ENCODE measurements at places on chromosomes 4 and X. TPM values are rescaled to one million over a fixed set of nuclear protein-coding genes. Genes with fewer than 3 reads are reported as not detected.
A peak's percentile ranks its signal among the peaks of the same experiment; 100 is the strongest.

Gene SGMS2
- total RNA-seq: 7.4 TPM

- no peaks in the 10 kb centered on the region for H3K27me3 ChIP-seq
- DNase-seq: no peak
- H3K27ac ChIP-seq: no peak overlapping the region
- no peaks in the 10 kb centered on the region for H3K36me3 ChIP-seq
Measured at GRCh38 chr4:6804082-6804752, 21.7 kb downstream of the KIAA0232 start.

DNA sequence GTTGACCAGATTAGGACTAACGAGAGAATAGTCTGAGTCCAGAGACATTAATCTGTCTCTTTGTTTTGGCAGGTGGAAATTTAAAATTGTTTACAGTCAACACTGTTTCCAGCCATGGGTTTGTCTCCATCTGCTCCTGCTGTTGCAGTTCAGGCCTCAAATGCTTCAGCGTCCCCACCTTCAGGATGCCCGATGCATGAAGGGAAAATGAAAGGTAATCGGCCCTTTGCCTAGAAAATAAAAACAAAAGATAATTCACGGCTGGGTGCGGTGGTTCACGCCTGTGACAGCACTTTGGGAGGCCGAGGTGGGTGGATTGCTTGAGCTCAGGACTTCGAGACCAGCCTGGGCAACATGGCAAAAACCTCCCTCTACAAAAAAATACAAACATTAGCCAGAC is 815 bp downstream of the HCCS start:
- peak overlapping the region; percentile 86 for H3K27ac ChIP-seq
- no peak for DNase-seq
- no peaks in the 10 kb centered on the region for H3K36me3 ChIP-seq
- H3K4me1 ChIP-seq: no peaks in the 10 kb centered on the region
- peak overlapping the region; percentile 65 for H3K4me3 ChIP-seq
- no peaks in the 10 kb centered on the region for H3K27me3 ChIP-seq

- H3K4me3 ChIP-seq: no peak overlapping the region
- no peak for DNase-seq
- H3K27ac ChIP-seq: no peak overlapping the region
- no peaks in the 10 kb centered on the region for H3K4me1 ChIP-seq
Measured at GRCh38 chrX:110698696-110699095, 96.9 kb downstream of the CHRDL1 start.

DNA sequence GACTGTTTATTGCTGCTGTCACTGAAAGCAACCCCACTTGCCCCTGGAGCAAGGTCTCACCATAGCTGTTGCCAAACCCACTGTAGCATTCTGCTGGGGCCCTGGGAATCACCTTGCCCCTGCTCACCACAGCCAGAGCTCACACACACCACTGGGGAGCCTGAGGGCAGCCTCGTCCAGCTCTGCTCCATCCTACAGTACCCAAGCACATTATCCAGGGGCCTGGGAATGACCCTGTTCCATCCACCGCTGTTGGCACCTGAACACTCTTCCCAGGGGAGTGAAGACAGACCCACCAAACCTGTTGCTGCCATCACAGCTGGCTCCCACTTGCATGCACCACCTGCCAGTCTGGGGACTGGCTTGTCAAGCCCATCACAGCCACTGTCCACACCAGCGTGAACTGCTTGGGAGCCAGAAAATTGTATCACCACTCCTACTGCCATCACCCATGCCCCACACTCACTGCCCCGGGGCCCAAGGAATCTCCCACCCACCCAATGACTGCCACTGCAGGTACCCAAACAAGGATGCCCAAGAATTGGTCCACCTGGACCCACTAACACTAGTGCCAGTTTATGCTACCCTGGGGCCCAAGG is 811.3 kb downstream of the KLHL13 start:
- H3K4me3 ChIP-seq: no peak overlapping the region
- no peak for DNase-seq
- no peaks in the 10 kb centered on the region for H3K36me3 ChIP-seq

DNA sequence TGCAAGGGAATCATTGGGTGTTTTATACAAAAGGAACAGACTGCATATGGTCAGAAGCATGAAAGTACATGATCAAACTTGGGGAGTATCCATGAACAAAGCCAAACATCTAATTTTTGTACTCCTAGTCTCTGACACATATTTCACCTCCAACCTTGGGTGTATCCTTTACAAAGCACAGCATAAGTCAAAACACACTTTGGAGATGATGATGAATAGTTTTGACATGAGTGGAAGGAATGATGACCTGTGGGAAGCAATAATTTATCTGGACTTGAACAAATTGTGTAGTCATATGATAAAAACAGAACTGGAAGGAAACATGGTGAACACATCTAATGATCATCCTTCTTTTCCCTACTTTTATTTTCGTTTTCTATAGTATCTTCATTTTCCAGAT is 108.7 kb upstream of the PLS3 start:
- H3K36me3 ChIP-seq: no peaks in the 10 kb centered on the region
- peak overlapping the region; percentile 50 for H3K27ac ChIP-seq
- H3K27me3 ChIP-seq: peaks cover 11% of the 10 kb centered on the region
- DNase-seq: no peak

GRCh38 chrX:9429767-9430166 is 35.1 kb upstream of the TBL1X start:
- H3K4me3 ChIP-seq: no peak overlapping the region
- no peak overlapping the region for H3K27ac ChIP-seq
- no peaks in the 10 kb centered on the region for H3K27me3 ChIP-seq
- no peaks in the 10 kb centered on the region for H3K4me1 ChIP-seq

DNA sequence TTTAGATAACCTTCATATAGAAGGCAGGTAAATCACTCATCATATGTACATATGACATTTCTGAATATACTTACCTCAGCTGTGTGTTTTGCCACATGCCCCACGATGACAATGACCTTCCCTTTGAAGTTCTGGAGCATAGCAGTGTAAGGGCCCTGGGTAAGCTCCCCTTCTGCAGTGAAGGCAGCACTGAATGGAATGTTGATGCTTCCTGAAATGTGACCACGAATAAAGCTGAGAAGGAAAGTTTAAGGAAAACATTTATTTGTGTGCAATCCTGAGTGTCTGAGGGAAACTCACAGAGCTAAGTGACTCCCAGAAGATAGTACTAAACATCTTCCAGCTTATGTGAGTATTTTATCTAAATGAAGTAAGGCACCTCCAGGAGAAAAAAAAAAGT is 200.1 kb downstream of the NPNT start:
- H3K27ac ChIP-seq: no peak overlapping the region
- H3K4me3 ChIP-seq: no peak overlapping the region
- H3K36me3 ChIP-seq: no peaks in the 10 kb centered on the region
- no peaks in the 10 kb centered on the region for H3K4me1 ChIP-seq

DNA sequence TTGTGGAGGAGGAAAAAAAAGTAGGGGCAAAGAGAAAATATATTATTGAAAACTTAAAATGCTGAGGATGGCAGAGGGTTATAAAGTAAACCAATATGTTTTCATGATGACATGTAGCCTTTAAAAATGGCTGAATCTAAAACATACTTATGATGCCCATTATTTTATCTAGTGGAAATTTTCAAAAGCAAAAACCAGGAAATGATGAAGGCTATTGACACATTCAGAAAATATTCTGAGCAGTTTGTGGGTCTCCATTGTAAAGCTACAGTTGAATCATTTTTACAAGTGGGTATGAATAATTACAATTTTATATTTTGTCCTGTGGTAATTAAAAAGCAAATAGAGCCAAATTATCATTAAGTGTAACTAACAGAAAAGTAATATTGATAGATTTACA is 10.7 kb downstream of the PLS3 start:
- H3K27ac ChIP-seq: peak overlapping the region; percentile 64
- no peak for DNase-seq
- no peak overlapping the region for H3K4me3 ChIP-seq
- no peaks in the 10 kb centered on the region for H3K27me3 ChIP-seq

GRCh38 chrX:100850317-100850716 is 23.8 kb downstream of the NOX1 start:
- H3K36me3 ChIP-seq: no peaks in the 10 kb centered on the region
- H3K4me1 ChIP-seq: no peaks in the 10 kb centered on the region
- H3K4me3 ChIP-seq: no peak overlapping the region

- no peak overlapping the region for H3K27ac ChIP-seq
- H3K36me3 ChIP-seq: no peaks in the 10 kb centered on the region
- no peaks in the 10 kb centered on the region for H3K4me1 ChIP-seq
- no peak for DNase-seq
- H3K27me3 ChIP-seq: no peaks in the 10 kb centered on the region
- H3K4me3 ChIP-seq: no peak overlapping the region
Measured at GRCh38 chr4:67106861-67107460, 438.3 kb downstream of the CENPC start.

- H3K36me3 ChIP-seq: no peaks in the 10 kb centered on the region
- H3K4me3 ChIP-seq: no peak overlapping the region
- DNase-seq: no peak
- no peak overlapping the region for H3K27ac ChIP-seq
- no peaks in the 10 kb centered on the region for H3K27me3 ChIP-seq
Measured at GRCh38 chr4:146155152-146155724, 20.3 kb upstream of the LSM6 start.

DNA sequence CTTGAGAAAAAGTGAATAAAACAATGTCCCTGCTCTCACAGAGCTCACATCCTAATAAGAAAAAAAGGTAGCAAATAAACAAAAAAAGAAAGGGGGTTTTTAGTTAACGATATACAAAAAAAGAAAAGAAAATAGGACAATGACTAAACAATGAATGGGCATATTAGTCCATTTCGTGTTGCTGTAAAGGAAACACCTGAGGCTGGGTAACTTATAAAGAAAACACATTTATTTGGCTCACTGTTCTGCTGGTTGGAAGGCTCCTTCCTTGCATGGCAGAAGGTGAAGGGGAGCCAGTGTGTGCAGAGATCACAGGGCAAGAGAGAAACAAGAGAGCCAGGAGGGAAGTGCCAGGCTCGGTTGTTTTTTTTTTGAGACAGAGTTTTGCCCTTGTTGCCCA is 4.7 kb upstream of the KLF3 start:
- no peaks in the 10 kb centered on the region for H3K36me3 ChIP-seq
- DNase-seq: no peak
- H3K27me3 ChIP-seq: no peaks in the 10 kb centered on the region
- no peak overlapping the region for H3K27ac ChIP-seq

DNA sequence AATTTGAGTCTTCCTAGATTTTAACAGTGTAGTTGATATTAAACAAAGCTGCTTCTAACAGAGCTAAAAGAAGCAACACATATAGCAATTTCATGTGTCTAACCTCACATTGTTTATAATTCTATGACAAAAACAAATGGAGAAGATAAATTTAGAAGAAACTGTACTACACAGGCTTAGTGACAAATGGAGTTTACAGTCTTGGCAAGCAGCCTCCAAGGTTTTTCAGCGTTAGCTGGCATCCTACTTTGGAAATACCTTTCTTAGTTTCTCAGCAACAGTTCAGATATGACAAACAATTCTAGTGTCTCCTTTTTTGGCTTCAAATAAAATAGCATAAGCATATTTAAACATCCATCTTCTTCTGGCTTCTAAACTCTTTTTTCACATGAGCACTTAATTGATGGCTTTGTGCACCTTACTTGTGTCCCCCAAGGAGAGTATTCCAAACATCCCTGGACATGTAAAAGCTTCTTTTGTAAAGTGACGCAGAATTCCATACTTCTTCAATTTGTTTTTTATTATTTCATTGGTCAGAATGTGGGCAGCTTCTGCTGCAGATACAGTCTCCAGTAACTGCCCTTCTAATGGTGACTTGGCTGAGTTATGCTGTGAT is 249.8 kb downstream of the ANTXR2 start:
- H3K4me1 ChIP-seq: no peaks in the 10 kb centered on the region
- H3K36me3 ChIP-seq: no peaks in the 10 kb centered on the region
- DNase-seq: peak; percentile 20
- no peak overlapping the region for H3K4me3 ChIP-seq
- no peaks in the 10 kb centered on the region for H3K27me3 ChIP-seq
- no peak overlapping the region for H3K27ac ChIP-seq

- H3K36me3 ChIP-seq: no peaks in the 10 kb centered on the region
- no peaks in the 10 kb centered on the region for H3K4me1 ChIP-seq
- DNase-seq: no peak
- no peaks in the 10 kb centered on the region for H3K27me3 ChIP-seq
Measured at GRCh38 chr4:147336252-147336651, 144.6 kb upstream of the EDNRA start.

GRCh38 chr4:2910409-2910808 is 52.8 kb downstream of the NOP14 start:
- H3K4me3 ChIP-seq: no peak overlapping the region
- H3K36me3 ChIP-seq: no peaks in the 10 kb centered on the region
- no peaks in the 10 kb centered on the region for H3K4me1 ChIP-seq
- no peak for DNase-seq

- H3K36me3 ChIP-seq: no peaks in the 10 kb centered on the region
- no peak overlapping the region for H3K4me3 ChIP-seq
- no peaks in the 10 kb centered on the region for H3K4me1 ChIP-seq
- H3K27ac ChIP-seq: no peak overlapping the region
- no peak for DNase-seq
- H3K27me3 ChIP-seq: no peaks in the 10 kb centered on the region
Measured at GRCh38 chr4:150944660-150945059, 70.4 kb downstream of the LRBA start.

DNA sequence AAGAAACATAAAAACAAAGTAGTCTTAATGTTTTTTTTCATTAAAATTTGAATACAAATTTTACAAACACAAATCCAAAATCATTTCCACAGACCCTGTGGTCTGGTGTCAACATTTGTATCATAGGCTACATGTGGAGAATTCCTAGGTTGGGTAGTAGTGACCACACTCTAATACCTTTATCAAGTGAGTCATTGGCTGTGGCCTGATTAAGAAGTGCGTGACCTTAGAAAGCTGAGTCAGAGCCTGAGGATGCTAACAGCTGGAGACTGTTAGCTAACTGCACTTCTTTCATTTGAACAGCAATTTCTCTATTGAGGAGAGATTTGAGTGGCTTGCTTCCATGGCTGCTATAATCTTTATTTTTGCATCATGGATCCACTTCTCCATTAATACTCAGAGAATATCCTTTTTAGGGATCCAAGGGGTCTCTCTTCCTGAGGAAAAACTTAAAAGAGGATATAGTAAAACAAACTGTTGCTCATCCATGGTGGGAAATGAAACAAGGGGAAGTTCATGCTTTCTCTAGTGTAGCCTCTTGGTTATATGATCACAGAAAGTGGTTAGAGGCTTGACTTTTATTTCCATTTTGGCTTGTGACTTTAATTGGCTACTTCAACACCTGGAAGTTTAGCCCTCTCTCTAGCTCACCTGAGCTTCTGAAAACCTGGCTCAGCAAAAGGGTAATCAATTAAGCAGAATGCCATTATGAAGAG is 335.8 kb downstream of the PABPC4L start:
- no peaks in the 10 kb centered on the region for H3K36me3 ChIP-seq
- no peaks in the 10 kb centered on the region for H3K27me3 ChIP-seq
- H3K4me1 ChIP-seq: no peaks in the 10 kb centered on the region
- H3K27ac ChIP-seq: no peak overlapping the region

DNA sequence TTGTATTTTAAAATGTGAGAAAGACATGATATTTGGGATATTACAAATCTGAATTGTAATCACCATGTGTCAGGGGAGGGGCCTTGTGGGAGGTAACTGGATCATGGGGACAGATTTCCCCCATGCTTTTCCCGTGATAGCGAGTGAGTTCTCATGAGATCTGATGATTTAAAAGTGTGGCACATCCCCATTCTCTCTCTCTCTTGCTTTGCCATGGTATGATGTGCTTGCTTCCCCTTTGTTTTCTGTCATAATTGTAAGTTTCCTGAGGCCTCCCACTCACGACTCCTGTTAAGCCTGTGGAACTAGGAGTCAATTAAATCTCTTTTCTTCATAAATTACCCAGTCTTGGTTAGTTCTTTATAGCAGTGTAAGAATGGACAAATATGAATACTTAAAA is 39.0 kb downstream of the CCDC158 start:
- H3K27me3 ChIP-seq: no peaks in the 10 kb centered on the region
- no peaks in the 10 kb centered on the region for H3K4me1 ChIP-seq
- H3K4me3 ChIP-seq: no peak overlapping the region
- no peak overlapping the region for H3K27ac ChIP-seq

GRCh38 chrX:22163326-22163725 is 109.4 kb upstream of the CBLL2 start:
- no peaks in the 10 kb centered on the region for H3K27me3 ChIP-seq
- H3K4me1 ChIP-seq: no peaks in the 10 kb centered on the region
- no peak for DNase-seq
- H3K4me3 ChIP-seq: no peak overlapping the region

Measured in uterus (tissue), 4 donors.